ENCODE measurements at places on chromosomes 7 and 10.

GRCh38 chr10:8051109-8051821 lies 3.2 kb upstream of the GATA3 start:
- no peak for DNase-seq

- no peak for DNase-seq
Observed at GRCh38 chr7:98281757-98282606, 496 bp downstream of the BRI3 start.

DNA sequence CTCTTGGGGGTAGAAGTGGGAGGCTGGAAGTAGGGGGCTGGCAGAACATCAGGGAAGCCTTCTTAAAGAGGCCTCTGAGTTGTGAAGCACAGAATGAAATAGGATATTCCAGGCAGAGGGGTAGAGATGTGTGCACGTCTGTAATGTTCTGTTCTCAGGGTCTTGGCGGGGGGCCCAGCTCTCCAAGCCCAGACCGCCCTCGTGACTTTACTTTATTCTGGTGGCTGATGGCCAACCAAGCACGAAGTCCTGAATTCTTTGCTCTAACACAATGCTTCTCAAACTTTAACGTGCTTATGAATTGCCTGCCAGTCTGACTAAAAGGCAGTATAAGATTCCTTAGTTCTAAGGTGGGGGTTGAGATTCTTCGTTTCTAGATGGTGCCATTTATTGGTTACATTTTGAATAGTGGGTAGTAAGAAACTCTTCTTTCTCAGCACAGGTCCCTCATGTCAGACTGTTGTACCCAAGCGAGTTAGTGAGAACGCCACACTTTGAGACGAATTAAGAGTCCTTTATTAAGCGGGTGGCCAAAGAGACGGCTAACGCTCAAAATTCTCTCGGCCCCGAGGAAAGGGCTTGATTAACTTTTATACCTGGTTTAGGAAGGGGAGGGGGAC lies 8.2 kb downstream of the PRXL2A start:
- DNase-seq = no peak

- DNase-seq = peak; percentile 14
Observed at GRCh38 chr7:30744075-30744417, 7.9 kb upstream of the INMT start.

DNA sequence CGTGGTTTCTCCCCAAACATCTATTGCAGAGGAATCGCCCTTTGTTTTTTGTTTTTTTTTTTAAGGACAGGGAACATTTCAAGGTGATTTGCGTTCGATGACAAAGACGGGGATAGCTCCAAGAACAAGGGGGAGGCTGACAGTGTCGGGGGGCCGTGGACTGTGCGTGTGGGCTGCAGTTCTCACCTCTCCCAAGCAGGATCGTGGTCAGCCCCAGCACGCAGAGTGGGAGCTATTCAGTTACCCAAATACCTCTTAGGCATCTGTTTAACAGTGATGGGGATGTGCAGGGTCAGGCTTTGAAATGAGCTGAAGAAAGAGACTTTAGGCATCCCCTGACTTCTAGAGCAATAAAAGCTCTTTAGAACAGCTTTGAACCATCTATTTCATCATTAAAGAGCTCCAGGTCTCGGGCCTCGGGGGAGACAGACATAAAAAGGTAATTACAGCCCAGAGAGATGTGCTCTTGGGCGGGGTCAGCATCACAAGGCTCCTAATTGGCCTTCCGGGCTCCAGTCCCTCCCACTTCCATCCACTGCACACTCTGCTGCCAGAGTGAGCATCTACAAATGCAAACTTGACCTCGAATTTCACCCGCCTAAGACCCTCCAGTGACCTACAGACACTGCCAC lies 97.3 kb downstream of the MYL10 start:
- no peak for DNase-seq

- DNase-seq = no peak
Observed at GRCh38 chr7:3732395-3733005, 431.4 kb downstream of the SDK1 start.

GRCh38 chr10:58544135-58544534 lies 31.5 kb downstream of the BICC1 start:
- DNase-seq = no peak

DNA sequence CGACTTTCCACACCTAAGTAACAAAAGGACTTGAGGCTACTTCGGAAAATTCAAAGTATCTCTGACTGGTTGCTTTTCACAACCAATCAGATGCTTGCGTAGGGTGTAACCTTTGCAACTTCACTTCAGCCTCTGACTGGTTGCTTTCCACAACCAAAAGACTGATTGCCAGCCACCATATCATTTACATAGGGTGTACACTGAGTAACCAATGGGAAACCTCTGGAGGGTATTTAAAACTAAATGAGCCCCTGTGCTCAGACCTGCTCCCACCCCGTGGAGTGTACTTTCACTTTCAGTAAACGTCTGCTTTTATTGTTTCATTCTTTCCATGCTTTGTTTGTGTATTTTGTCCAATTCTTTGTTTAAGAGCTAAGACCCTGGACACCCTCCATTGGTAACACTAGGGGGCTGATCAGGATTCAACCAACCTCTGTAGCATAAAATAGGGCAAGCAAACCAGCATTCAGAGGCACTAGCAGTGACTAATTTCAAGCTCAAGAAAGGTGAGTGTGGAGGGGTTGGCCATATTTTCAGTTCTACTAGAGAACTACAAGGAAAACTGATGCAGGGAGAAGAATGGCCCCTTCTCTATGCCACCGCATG lies 390.8 kb downstream of the POM121L12 start:
- DNase-seq = no peak

GRCh38 chr7:84112771-84113170 lies 81.8 kb downstream of the SEMA3A start:
- DNase-seq = no peak

GRCh38 chr10:59362959-59363381 lies 621 bp upstream of the FAM13C start:
- no peak for DNase-seq

- no peak for DNase-seq
Observed at GRCh38 chr7:149735779-149736477, 37.5 kb downstream of the ZNF467 start.

GRCh38 chr10:13048762-13049161 lies 47.2 kb upstream of the CCDC3 start:
- DNase-seq = no peak

DNA sequence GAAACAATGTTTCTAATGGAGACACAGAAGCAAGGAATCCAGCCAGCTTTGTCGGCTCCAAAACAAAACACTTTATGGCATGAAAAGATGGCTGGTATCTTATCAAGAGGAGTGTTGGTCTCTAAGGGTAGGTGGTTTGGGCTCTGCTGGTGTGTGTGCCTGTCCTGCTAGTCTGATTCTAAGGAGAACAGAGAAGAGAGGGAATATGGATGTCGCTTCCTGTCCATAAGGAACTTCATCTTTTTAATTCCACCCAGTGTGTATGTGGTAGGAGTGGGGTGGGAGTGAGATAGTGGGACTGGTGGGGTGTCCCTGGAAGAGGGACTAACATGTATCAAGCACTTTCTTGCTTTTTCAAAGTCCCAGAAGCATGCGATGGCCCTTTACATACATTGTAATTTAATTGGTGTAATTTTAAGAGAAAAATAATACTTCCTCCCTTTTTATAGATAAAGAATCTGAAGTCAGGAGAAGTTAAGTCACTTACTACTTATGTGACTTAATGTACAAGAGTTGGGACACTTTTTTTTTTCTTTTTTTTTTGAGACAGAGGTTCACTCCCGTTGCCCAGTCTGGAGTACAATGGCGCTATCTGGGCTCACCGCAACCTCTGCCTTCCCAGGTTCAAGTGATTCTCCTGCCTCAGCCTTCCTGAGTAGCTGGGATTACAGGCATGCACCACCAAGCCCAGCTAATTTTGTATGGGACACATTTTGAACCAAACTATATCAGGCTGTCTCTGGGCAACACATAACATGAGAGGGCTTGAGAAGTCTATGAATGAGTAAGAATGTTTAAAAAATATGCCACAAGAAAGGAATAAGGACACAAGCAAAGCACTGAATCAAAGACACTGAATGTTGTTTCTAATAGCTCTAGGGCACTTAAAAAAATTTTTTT lies 18.8 kb downstream of the NT5C3A start:
- DNase-seq = no peak

DNA sequence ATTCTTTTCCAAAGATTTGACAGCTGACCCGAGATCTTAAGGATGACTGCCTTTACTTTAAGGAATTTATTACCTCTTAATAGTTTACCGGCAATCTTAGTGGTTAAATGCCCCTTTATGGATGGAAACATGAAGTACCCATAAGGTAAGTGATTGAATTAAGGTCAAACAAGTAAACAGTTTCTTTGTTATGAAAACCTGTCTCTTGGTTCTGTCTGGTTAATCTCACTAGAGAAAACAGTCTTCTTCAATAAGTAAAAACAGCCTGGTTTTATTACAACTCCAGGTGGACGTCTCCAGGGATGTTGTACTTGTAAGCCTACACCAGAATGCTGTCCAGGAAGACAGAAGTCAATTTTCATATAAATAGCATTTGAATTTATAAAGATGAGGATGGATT lies 161.8 kb upstream of the MTPN start:
- DNase-seq = no peak

DNA sequence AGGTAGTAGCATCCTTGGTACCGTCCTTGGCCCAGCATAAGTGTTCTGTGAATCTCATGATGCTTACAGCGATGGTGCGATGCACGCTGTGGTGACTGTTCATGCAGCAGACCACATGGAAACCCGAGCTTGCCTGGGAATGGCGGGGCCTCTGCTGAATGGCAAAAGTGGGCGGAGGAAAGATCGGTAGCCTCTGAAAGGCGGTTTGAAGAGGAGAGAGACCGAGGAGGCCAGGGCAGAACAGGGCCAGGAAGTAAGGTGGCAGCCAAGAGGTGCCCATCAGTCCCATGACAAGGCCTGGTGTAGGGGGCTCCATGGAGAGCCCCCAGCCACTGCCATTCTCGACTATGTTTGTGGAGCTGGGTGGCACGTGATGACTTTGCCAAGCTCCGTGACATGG lies 33.2 kb upstream of the CNPY1 start:
- DNase-seq = no peak

DNA sequence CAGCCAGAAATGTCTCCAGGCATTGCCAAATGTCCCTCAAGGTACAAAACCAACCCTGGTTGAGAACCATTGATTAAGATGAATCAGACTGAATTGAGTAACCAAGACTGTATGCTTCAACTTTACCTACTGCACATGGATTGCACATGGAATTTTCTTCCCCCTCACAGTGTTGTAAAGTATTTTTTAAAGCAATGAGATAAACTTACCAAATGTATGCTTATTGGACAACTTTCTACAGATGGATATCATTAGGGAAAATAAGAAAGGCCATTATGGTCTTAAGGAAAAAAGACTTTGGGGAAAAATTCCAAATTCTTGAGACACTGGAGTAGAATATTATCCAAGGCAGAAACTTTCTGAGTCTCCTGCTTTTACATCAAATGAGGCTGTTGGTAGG lies 20.9 kb upstream of the MTPN start:
- DNase-seq = no peak

Data from CD4-positive, alpha-beta T cell treated with Interleukin-10 for 1 hour (primary cell).